ENCODE measurements at places on chromosomes 2 and 18.
A peak's percentile ranks its signal among the peaks of the same experiment; 100 is the strongest.

GRCh38 chr2:98825404-98825803 is 94.5 kb upstream of the MGAT4A start:
- no peak for DNase-seq

- no peak for DNase-seq
These were observed 678.0 kb upstream of the CDH2 start for GRCh38 chr18:28854964-28855363.

DNA sequence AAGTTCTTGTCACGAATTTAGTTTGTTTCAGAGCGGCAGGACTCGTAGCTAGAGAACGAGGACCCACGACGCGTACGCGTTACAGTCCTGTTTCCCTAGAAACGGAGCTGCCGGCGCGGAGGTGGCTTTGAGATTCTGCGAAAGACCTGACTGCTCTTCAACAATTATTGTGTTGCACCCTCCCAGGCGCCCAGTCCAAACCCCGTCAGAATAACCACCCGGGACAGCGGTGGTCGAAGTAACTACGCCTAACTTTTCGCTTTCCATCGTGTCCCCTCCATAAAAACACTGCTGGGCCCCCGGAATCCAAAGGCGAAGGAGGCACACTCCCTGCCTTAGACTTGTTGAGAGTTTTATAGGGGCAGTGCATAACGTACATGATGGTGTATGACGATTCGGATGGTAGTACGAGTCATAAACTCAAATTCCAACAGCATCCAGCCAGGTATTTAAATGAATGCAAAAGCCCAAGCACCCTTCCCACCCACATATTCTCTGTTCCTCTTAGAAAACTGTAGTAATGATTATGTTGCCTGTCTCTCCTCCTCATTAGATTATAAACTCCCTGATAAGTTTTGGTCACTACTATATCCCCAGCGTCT is 651 bp upstream of the STAM2 start:
- DNase-seq, result peak; percentile 22

GRCh38 chr2:167508709-167509108 is 620.4 kb downstream of the XIRP2 start:
- no peak for DNase-seq

- DNase-seq, result no peak
These were observed 64.3 kb upstream of the HPCAL1 start for GRCh38 chr2:10238396-10238795.

DNA sequence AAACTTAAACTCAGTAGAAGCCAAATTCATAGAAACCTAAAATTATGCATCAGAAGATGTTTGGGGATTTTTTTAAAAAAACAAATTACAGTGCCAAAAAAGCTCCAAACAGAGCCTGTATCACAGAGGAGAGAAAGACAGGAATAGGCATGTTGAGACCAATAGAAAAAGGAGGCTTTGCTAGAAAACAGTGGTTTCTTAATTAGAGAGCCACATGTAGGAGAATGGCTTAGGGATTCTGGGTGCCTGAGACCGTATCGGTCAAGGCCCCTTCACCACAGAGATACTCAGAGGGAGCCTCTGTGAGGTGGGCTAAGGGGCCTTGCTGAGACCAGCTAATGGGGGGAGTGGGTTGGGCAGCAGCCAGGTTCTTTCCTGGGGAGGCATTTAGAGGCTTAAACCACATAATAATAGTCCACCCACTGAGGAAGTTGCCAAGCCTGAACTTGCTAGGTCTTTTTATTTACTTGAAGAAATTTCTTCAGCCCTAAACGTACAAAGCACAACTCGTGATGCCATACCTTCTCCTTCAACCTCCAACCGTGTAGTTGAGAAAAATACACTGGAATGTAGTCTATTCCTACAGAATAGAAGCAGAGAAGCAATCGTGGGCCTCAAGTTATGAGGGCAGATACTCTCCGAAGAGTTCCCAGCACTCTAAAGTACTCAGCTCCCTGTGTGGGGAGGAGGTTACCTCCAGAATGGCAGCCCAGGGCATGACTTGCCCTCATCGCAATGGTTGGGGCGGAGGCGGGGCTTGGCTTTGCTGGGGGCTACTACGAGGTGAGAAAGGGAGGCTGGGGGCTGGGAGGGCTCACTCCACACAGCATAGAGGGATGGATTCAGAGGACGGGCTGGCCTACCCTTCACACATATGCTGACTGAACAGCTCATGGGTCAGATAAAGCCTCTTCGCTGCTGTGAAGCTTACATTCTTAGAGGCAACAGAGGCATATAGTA is 237.9 kb downstream of the TPGS2 start:
- DNase-seq, result no peak

- no peak for DNase-seq
These were observed 13.2 kb upstream of the SULT1C3 start for GRCh38 chr2:108226564-108226963.

GRCh38 chr2:241015439-241015838 is 17.0 kb downstream of the SNED1 start:
- DNase-seq, result no peak

DNA sequence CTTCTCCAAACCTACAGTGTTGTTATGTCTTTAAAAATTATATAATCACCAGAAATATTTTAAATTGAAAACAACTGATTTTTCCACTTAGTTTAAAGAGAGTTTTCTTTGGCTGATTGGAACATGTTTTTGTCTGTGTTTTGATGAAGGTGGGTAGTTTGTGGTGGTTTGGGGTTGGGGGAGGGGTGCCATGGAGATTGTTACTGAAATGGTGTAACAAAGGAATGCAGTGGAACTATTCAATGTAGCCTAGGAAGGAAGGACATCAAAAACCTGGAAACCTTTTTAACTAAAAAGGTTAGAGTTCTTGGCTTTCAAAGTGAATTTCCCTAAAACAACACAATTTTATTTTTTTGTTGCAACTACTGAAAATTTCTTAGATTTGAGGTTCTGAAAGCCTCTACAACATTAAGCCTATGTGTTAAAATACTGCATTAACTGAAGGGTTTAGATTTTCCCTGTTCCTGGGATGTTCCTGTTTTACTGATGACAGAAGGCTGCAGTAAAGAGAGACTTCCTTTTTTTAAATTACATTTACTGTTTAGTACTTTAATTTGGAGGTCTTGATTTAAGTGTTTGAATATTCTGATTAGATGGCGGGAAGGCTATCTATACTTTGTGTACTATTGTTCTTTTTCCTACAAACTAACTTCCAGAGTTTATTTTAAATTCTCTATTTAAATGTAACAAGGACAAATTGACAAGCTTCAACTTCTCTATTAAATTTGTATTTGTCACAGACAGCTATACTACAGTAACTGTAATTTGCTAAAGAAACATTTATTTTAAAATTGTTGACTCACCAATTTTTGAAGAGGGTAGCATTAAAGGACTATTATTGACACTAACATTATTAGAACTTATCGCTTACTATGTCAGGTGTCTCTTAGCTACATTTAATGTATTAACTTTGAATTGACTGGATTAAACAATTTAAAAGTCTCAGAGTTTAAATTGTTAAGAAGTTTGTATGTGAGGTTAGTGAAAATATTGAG is 87.7 kb downstream of the LIMS1 start:
- no peak for DNase-seq

DNA sequence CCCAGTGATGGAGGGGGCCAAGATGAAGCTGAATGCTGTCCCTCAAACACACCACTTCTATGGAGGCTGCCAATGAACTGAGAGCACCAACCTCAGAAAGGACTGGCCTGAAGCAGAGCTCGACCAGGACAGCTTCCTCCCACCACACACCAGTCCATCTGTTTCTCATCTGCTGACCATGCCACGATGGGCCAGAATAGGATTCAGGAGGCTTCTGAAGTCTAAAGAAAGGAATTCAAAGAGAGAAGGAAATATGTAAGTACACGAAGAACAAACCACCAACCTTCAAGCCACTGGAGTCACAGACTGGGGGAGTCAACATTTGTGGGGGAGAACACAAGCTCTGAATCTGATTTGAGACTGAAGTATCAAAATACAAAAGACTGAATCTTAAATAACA is 157.6 kb upstream of the CCDC68 start:
- peak; percentile 80 for DNase-seq

- DNase-seq, result peak; percentile 86
These were observed 164.5 kb downstream of the LCLAT1 start for GRCh38 chr2:30611583-30611982.

- DNase-seq, result no peak
These were observed 861 bp upstream of the SEMA4C start for GRCh38 chr2:96870626-96871255.

- DNase-seq, result no peak
These were observed 375.8 kb upstream of the LYPD1 start for GRCh38 chr2:133045787-133046186.

GRCh38 chr2:579351-579886 is 97.8 kb downstream of the TMEM18 start:
- no peak for DNase-seq

DNA sequence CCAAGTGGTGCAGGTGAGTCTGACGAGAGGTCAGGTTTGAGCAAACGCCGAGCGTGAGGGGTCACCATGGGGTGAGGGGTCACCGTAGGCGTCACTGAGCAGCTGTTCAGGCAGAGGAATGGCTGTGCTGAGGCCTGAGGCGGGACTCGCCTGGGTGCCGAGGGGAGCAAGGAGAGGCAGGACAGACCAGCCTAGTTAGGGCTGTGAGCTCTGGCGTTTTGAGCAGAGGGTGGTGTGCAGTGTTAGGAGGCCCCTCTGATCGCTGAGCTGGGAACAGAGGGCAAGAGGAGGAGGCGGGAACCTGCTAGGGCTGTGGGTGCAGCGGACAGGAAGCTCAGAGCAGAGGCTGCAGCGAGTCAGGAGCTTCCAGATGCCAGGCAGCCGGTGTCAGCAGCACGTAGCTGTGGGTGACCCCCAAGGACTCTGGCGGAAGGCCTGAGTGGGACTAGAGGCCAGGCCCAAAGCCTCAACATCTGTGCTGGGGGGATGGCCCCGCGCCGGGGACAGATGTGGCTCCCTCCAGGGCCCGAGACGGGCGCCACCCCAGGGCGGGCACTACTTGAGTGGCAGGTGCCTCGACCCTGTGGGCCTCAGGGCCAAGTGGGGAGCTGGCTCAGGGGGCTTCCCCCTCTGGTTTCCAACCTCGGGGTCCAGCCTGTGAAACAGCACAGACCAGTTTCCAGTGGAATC is 55.7 kb downstream of the KCNG2 start:
- no peak for DNase-seq

DNA sequence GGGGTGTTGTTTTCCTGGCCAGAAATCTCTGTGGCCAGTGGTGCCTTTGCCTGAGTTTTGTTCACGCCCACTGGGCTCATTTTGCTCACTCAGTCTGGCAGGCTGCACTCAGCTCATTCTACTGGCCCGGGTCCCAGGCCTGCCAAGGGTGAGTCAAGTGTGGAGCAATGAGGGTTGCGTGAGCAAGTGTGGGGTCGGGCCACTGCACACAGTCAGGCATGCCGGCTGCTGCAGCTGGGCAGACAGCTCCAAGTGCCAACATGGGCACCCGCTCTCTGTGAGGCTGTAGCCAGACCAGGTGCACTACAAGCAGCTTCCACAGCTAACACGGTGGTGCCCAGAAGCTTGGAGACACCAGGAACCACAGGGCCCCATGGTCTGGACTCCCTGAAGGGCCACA is 801.1 kb upstream of the RAB6C start:
- DNase-seq, result peak; percentile 21

DNA sequence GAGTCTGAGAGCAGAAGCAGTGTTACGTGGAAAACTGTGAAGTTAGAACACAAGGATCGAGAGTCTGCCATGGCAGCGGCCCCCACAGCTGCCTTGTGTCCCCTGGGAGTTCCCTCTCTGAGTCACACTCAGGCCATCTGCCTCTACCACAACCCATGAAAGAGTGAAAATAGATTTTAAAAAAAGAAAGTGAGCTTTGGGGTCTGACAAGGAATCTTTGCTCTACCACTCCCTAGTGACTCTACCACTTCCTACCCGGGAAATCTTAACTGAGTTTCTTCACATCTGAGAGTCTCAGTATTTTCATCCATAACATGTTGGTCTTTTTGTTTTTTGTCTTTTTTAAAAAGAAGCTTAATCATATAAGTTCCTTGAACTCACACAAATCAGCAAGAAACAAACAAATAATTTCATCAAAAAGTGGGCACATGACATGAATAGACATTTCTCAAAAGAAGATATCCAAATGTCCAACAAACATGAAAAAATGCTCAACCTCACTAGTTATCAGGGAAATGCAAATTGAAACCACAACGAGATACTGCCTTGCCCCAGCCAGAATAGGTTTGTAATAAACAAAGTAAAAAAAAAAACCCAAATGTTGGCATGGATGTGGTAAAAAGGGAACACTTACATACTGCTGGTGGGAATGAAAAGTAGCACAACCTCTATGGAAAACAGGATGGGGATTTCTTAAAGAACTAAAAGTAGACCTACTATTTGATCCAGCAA is 2.4 kb upstream of the MSGN1 start:
- peak; percentile 71 for DNase-seq

- no peak for DNase-seq
These were observed 424.2 kb downstream of the NRXN1 start for GRCh38 chr2:50607721-50608120.

DNA sequence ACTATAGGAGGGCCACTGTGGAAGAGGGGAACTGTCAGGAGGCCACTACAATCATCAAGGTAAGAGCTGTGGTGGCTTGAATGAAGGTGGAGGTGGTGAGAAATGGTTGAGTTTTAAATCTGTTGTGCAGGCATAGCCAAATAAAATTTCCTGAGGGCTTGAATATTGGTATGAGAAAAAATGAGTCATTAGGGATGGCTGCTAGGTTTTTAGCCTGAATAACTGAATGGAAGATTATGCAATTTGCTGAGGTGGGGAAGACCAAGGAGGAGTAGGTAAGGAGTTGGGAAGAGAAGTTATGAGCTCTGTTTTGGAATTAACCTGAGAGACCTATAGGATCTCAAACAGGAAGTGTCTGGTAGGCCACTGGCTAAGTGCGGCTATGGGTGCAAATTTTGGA is 84.0 kb downstream of the KLHL14 start:
- no peak for DNase-seq

DNA sequence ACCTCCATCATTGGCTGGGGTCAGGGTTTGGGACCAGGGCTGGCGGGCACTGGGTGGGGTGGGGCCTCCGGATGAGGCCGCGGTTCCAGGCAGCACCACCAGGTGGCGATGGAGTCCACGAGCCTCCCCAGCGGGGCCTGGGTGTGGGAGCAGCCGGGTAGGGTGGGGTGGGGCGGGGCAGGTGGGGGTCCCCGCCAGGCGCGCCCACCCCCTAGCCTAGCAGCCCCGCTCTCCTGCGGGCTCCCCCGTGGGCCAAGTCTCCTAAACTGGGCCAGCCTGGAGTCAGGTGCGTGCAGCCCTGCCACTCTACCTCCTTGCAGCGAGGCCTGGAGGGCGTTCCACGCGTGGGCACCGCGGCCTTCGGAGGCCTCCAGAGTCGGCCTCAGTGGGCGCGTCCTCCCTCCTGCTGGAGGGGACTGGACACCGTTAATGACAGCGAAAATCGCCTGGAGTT is 187.5 kb downstream of the TWIST2 start:
- no peak for DNase-seq

DNA sequence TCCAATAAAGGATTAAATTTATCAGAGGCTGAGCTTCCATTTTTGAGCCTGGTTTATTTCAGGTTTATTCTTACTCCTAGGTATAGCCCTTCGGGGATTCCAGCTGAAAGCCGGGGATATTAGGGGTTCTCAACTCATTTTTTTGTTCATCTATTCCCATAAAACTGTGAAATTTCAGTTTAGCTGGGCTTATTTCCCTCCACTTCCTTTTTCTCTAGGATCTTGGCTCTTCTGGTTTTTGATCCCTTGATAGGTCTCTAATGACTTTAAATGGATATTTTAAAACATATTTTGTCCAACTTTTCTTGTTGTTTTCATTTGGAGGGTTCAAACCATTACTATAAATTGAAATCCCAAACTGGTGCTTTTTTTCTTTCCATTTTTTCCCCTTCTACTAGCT is 23.6 kb upstream of the ZNF512 start:
- no peak for DNase-seq

All from AG10803 (cell line).